ENCODE measurements at places on chromosomes 6 and 20. TPM values are rescaled to one million over a fixed set of nuclear protein-coding genes. Genes with fewer than 3 reads are reported as not detected.

The SOX18 gene
- total RNA-seq: 4.5 TPM

The PARD6B gene
- total RNA-seq: 11.7 TPM

GRCh38 chr20:42461965-42462593, 727.6 kb downstream of the PTPRT start:
- DNase-seq: no peak

DNA sequence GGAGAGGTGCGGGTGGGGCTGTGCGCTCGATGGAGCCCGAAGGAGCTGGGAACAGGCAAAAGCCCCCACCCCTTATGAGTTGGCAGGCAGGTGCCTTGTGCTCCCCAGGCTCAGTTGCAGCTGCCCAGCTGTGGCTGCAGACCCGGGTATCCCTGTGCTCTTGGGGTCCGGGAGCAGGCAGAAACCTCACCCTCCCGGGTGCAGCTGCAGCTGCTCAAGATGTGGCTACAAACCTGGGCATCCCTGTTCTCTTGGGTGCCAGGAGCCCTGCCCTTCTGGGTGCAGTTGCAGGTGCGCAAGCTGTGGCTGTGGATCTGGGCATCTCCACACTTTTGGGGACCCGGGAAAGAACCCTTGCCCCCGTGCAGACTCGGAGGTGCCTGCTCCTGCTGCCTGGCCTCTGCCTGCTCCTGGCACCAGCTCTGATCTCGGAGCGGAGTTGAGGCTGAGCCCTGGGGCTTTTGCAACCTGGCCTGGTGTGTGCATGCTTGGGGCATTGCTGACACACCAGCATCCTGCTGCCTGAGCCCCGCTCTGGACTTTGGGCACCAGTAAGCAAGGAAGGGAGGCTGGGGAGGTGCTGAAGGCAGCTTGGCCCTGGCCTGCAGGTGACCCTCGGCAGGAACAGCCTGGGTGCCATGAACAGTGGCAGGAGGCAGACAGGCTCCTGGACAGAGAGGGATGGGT, 21.6 kb downstream of the OR2J3 start:
- DNase-seq: no peak

DNA sequence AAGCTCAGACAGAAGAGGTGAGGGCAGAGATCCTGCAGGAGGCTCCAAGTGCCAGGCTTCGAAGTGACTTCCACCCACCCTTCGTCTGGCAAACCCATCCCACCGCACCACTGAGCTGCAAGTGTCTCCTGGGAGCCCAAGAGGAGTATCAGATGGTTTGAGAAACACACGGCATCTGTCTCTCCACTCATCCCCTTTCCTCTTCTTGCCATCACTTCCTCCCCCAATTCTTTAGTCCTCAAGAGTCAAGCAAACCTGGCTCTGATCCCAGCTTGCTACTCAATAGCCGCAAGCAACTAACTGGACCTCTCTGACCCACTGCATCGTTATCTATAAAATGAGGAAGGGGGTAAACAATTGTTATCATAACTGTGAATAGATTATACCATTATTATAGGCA, 142.1 kb downstream of the BMP7 start:
- no peak for DNase-seq

All from urinary bladder (tissue), 4 donors.